ENCODE measurements at places on chromosomes 16 and 17. TPM values are rescaled to one million over a fixed set of nuclear protein-coding genes. Genes with fewer than 3 reads are reported as not detected.

DNA sequence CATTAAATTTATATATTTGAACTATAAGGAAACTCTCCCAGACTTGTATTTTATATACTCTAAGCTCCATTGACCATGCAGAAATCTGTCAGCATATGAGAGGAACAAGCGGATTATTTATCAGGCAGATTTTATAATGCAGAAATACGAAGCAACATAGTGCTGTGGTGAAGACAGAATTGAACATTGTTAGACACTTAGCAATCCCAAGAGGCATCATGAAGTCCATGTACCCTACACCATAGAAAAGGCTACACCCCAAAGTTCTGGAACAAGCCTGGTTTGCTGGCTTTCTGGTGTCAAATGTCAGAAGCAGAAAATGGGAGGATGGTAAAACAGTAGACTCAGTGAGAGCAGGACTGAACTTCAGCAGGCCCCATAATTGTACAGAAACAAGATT lies 241.1 kb downstream of the PRKCA start:
- DNase-seq: no peak

DNA sequence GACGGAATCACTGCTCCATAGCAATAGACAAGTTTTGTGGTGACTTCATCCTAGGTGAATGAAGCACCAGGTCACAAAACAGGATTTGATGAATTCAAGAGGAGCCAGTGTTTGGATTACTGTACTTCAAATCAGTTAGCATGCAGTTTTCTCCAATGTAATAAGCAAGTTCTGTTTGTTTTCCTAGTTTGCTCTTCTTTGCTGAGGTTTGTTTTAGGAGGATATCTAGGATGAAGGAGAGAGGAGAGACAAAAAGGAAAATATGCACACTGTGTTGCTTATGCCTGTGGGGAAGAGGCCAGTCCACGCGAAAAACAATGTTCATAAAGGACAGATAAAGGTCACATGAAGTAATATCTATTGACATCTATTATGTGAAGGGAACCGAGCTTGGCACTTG lies 9.0 kb downstream of the KRT37 start:
- no peak for DNase-seq

DNA sequence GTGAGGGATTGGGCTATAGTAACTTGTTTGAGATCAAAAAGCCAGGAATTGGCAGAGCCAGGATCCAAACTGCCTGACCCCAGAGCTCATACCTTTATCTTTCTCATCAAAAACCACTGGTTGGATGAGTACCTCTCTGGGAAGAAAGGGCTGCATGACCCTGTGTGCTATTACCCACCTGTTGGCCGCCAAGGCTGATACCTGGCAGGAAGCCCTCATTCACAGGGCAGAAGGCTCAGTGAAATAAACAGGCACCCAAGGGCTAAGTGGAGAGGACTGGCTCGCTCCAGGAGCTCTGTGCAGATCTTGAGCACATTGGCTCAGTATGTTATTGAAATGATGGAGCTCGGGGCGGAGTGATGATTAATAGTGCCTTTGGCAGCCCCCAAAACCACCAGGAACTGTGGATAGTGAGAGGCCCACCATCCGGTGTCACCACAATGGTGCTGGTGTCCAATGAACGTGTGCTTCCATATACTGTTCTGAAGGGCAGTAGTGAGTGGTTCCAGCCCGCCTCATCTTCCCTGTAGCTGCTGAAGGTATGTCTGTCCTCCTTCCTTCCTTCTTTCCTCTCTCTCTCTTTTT lies 197.6 kb downstream of the MSI2 start:
- no peak for DNase-seq

- no peak for DNase-seq
Observed at GRCh38 chr17:19024101-19025078, 19.8 kb upstream of the FAM83G start.

GRCh38 chr16:75288596-75289120 lies 37.2 kb upstream of the BCAR1 start:
- no peak for DNase-seq

- DNase-seq: no peak
Observed at GRCh38 chr16:3171181-3171854, 16.7 kb upstream of the OR1F1 start.

DNA sequence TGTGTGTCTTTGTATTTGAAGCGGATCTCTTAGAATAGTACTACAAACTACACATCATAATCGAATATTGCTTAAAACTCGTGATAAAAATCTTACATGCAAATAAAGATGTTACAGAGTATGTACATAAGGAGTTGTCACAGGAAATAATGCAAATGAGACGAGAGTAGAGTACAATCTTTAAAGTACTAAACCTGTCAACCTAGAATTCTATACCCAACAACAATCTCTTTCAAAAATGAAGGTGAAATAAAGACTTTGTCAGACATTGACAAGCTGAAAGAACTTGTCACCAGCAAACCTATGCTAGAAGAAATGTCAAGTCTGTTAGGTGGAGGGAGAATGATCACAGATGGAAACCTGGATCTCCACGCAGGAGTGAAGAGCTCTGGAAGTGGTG lies 83.7 kb upstream of the GNG13 start:
- DNase-seq: no peak

DNA sequence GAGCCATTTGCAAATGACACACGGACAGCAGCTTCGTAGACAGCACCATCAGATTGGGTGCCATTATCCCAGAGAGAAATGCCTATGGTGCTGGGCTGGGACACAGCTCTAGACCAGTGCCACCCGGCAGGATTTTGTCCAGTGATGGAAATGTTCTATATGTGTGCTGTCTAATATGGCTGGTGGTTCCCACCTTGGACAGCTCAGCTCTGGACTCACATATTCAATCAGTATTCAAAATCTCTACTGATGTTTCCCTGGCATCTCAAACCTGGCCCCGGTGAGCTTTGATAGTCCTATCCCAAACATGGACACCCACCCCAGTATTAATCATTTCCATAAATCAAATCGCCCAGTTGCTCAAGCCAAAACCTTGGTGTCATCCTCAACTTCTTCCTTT lies 23.0 kb downstream of the FA2H start:
- no peak for DNase-seq

- DNase-seq: no peak
Observed at GRCh38 chr16:11610580-11610979, 23.9 kb upstream of the LITAF start.

- no peak for DNase-seq
Observed at GRCh38 chr17:48996722-48997102, 473 bp upstream of the IGF2BP1 start.

- DNase-seq: no peak
Observed at GRCh38 chr16:30457743-30458560, 12.3 kb upstream of the SEPHS2 start.

- no peak for DNase-seq
Observed at GRCh38 chr16:17160285-17160853, 310.4 kb downstream of the XYLT1 start.

DNA sequence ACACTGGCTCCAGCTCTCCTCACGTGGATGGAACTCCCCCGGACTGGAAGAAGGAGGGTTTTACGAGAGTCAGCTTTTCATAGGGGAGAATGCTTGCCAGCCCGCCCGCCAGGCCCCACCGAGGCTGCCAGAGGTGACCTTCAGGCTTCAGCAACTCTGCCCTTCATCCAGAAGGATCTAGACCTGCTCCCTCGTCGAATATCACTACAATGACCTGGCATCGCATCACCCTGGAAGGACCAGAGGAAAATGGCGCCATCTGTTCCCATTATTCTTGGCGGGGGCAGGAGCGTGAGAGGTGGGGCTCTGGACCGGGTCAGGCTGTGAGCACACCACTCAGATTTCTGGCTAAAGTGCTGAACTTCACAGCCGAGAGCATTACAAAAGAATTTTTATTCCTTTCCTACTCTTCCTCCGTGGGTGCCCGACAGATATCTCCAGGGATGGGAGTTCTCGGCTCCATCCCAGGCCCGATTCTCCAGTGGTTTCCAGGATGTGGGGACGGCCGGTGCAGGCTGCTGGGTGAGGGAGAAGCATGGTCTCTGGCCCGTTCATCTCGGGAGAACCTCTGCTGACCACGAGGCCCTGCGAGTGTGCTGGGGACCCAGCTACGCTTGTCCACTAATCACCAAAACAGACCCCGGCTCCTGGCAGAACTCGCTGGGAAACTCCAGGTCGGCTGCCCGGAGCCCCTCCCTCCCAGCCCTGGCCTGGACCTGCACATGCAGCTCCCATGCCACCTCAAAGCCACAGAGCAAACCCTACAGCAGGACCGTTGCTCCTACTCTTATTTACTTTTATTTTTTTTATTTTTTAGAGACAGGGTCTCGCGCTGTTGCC lies 36.8 kb upstream of the ZNF469 start:
- DNase-seq: no peak

- no peak for DNase-seq
Observed at GRCh38 chr16:3065069-3065741, at the start of gene IL32. TSS of gene IL32 (plus strand) at chr16:3065640. CDS start at chr16:3065812, 172 bp downstream.

GRCh38 chr17:61185385-61185784 lies 214.3 kb upstream of the TBX2 start:
- DNase-seq: no peak

- DNase-seq: no peak
Observed at GRCh38 chr17:21275047-21275578, 9.4 kb upstream of the MAP2K3 start.

- DNase-seq: peak; percentile 90
Observed at GRCh38 chr17:63434951-63435571, 11.0 kb downstream of the CYB561 start.

GRCh38 chr17:67912656-67913055 lies 83.6 kb downstream of the C17orf58 start:
- no peak for DNase-seq

DNA sequence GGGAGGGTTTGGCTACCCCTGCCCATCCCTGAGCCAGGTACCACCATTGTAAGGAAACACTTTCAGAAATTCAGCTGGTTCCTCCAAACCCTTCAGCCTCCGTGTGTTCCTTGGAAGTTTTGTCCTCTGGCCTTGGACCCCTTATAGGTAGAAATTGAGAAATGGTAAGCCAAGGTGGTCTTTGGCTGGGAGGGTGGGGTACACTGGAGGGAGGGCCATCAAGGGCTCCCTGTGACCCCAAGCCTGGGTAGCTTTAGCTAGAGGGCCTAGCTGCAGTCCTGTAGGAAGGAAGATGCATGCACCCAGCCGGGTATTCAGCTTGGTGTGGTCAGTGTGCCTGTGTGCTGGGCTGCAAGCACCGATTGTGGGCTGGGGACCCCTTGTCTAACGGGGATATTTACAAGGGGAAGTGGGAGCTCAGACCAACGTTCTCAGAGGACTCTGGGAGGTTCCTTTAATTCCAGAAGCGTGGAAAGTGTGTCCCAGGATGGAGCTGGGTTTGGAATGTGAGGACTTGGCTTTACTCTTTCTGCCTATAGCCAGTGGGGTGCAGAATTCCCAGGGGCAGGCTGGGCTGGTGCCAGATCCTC lies 6.8 kb downstream of the NAT9 start:
- DNase-seq: no peak

- DNase-seq: no peak
Observed at GRCh38 chr16:68447653-68448359, 502 bp downstream of the SMPD3 start.

GRCh38 chr17:80456465-80457235 lies 19.8 kb downstream of the NPTX1 start:
- no peak for DNase-seq

DNA sequence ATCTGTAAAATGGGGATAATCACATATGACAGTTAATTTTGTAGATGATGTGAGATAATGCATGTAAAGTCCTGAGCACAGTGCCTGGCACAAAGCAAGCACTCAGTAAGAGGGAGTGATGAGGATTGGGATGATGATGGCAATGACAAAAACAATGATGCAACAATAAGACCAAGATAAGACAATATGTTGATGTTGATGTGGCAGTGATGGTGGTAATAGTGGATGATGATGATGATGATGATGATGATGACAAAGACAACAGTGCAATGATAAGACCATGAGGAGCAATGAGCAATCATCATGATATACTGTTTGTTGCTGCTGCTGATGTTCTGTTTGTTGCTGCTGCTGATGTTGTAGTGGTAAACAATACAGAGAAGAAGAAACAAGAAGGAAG lies 344.1 kb downstream of the NPIPA8 start:
- no peak for DNase-seq

GRCh38 chr17:17560975-17561374 lies 30.5 kb downstream of the PEMT start:
- no peak for DNase-seq

GRCh38 chr17:75831032-75831571 lies 13.1 kb downstream of the UNC13D start:
- no peak for DNase-seq

DNA sequence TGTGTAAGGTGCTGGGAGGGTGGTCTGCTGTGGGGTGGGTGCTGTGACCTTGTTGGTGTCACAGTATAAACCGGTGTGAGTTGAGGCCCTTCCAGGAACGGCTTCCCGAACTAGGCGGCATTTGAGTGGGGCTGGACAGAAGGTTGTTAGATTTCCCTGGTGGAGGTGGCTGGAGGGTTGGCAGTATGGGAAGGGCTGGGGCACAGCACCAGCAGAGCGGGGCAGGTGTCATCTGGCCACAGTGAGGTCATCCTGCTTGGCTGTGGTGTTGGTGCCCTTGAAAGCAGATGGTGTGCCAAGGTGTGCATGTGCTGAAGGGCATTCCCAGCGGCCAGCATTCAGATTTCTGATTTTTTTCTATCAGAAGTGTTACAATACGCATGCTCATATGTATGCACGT lies 28.1 kb downstream of the BANP start:
- DNase-seq: no peak

GRCh38 chr17:41212524-41213169 lies 13.8 kb upstream of the KRTAP9-2 start:
- DNase-seq: no peak

DNA sequence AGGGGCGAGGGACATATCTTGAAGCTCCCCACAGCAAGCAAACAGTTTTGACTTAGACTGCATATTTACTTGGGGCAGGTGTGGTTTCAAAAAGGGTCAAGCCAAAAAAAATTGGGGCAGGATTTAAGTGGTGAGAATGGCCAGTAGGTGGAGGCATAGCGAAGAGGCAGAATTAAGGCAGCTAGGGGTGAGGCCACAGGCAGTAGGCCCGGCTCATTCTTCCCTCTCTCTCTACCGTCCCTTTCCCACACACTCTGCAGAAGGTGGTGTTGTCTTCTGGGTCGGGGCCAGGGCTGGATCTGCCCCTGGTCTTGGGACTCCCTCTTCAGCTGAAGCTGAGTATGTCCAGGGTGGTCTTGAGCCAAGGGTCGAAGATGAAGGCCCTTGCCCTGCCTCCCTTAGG lies 2.6 kb downstream of the SHBG start:
- DNase-seq: peak; percentile 58

Gene DNAI2
- total RNA-seq: not detected

Gene SMG1
- total RNA-seq: 100 TPM

Gene NUPR1
- 0.76 TPM for total RNA-seq

Gene TPSB2
- 16.7 TPM for total RNA-seq

Gene CCNF
- 76.1 TPM for total RNA-seq

Gene MOSMO
- total RNA-seq: 13.1 TPM

Gene DOC2B
- 0.39 TPM for total RNA-seq

Gene ASPHD1
- total RNA-seq: 2.5 TPM

Gene MFAP4
- 60.9 TPM for total RNA-seq

Gene EPX
- total RNA-seq: not detected

Gene KCTD19
- total RNA-seq: 0.32 TPM

Gene CYBA
- total RNA-seq: 44.7 TPM

Gene KCNJ2
- total RNA-seq: not detected

Data from A673 (cell line).